ENCODE measurements at places on chromosomes 12 and 14.

GRCh38 chr14:64213086-64213485 lies 81.1 kb downstream of the ESR2 start:
- no peak for DNase-seq
- H3K27me3 ChIP-seq: no peaks in the 10 kb centered on the region
- no peaks in the 10 kb centered on the region for H3K4me1 ChIP-seq
- H3K36me3 ChIP-seq: peaks cover 43% of the 10 kb centered on the region
- H3K4me3 ChIP-seq: no peak overlapping the region
- no peak overlapping the region for H3K27ac ChIP-seq

GRCh38 chr14:78785265-78785664 lies 615.1 kb downstream of the NRXN3 start:
- H3K27me3 ChIP-seq: no peaks in the 10 kb centered on the region
- H3K36me3 ChIP-seq: no peaks in the 10 kb centered on the region
- H3K27ac ChIP-seq: no peak overlapping the region
- H3K4me3 ChIP-seq: no peak overlapping the region
- DNase-seq: no peak

- H3K4me1 ChIP-seq: no peaks in the 10 kb centered on the region
- no peak for DNase-seq
- no peak overlapping the region for H3K27ac ChIP-seq
- no peaks in the 10 kb centered on the region for H3K36me3 ChIP-seq
- H3K4me3 ChIP-seq: no peak overlapping the region
- no peaks in the 10 kb centered on the region for H3K27me3 ChIP-seq
These were observed 137.6 kb upstream of the PPFIA2 start for GRCh38 chr12:81896771-81897170.

GRCh38 chr12:2390850-2391390 lies 338.1 kb downstream of the CACNA1C start:
- H3K4me3 ChIP-seq: no peak overlapping the region
- peaks cover 8% of the 10 kb centered on the region for H3K27me3 ChIP-seq
- DNase-seq: no peak
- no peaks in the 10 kb centered on the region for H3K36me3 ChIP-seq

DNA sequence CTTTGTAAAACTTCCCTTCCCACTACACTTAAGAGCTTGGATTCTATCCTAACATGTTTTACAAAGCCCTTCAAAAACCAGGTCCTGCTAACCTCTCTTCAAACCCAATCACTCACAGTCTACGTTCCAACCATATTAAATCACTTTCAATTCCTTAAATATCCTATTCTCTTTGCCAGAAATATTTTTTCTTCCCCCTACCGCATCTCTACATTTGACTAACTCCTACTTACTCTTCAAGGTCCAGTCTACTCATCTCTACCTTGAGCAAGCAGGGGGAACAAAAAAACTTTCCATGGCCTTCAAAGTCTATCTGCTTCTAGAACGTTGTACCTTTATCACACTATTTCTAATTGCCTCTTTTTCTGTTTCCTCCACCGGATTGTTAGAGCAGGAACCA lies 6.1 kb downstream of the ERGIC2 start:
- H3K36me3 ChIP-seq: peaks cover 11% of the 10 kb centered on the region
- H3K4me1 ChIP-seq: peaks cover 23% of the 10 kb centered on the region
- H3K27me3 ChIP-seq: no peaks in the 10 kb centered on the region
- DNase-seq: no peak
- no peak overlapping the region for H3K4me3 ChIP-seq
- no peak overlapping the region for H3K27ac ChIP-seq

DNA sequence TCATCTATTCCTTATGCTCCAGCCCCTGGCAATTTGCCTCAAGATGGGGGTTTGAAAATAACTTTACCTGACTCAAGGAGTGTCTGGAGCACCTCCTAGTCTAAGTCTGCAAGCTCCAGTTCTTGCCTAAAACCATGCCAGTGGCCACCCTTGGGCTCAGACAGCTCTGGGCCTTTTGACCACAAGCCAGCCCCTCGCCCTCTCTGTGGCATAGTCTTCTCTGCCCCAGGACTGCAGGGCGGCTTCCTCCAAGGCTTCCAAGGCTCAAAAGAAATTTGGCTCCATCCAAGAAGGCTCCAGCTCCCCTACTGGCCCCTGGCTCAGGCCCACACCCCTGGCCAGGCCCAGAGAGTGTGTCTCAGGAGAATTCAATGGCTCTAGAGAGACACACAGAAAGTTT lies 14.8 kb downstream of the ACVRL1 start:
- no peak overlapping the region for H3K27ac ChIP-seq
- no peaks in the 10 kb centered on the region for H3K36me3 ChIP-seq
- H3K4me1 ChIP-seq: peaks cover 6% of the 10 kb centered on the region
- no peak for DNase-seq

GRCh38 chr12:21509768-21510167 lies 8.2 kb downstream of the GOLT1B start:
- H3K27ac ChIP-seq: peak overlapping the region; percentile 95
- no peak for DNase-seq
- no peaks in the 10 kb centered on the region for H3K27me3 ChIP-seq
- peak overlapping the region; percentile 82 for H3K4me3 ChIP-seq
- H3K36me3 ChIP-seq: peaks cover 55% of the 10 kb centered on the region

GRCh38 chr12:57613427-57614109 lies 2.3 kb downstream of the ARHGEF25 start:
- H3K27ac ChIP-seq: no peak overlapping the region
- H3K4me1 ChIP-seq: peaks cover 6% of the 10 kb centered on the region
- H3K36me3 ChIP-seq: peaks cover 3% of the 10 kb centered on the region
- peaks cover 54% of the 10 kb centered on the region for H3K27me3 ChIP-seq
- no peak overlapping the region for H3K4me3 ChIP-seq

DNA sequence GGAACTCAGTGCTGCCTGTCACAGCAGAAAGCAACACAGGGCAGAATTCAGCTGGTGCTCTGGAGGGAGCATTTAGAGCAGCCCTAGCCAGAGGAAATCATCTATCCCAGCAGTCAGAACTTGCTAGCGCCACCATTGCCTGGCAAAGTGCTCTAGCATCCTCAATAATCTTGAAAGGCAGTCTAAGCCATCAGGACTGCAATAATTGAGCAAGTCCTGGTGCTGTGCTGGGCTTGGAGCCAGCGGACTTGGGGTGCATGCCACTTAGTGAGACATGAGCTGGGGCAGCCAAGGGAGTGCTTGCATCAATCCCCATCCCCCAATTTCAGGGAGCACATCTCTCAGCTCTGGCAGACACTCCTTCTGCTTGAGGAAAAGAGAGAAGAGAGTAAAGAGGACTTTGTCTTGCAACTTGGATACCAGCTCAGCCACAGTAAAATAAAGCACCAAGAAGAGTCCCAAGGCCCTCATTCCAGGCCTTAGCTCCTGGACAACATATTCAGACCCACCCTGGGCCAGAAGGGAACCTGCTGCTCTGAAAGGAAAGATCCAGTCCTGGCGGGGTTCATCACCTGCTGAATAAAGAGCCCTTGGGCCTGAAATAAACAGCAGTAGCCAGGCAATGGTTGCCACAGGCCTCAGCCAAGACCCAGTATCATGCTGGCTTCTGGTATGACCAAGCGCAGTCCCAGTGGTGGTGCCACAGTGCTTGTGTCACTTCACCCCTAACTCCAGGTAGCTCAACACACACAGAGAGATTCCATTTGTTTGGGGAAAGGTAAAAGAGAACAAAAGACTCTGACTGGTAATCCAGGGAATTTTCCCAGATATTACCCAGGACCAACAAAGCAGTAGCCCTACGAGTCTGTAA lies 44.5 kb upstream of the ZDHHC17 start:
- no peak for DNase-seq
- no peak overlapping the region for H3K27ac ChIP-seq
- H3K4me1 ChIP-seq: no peaks in the 10 kb centered on the region
- H3K36me3 ChIP-seq: no peaks in the 10 kb centered on the region
- H3K27me3 ChIP-seq: peaks cover 6% of the 10 kb centered on the region
- no peak overlapping the region for H3K4me3 ChIP-seq

DNA sequence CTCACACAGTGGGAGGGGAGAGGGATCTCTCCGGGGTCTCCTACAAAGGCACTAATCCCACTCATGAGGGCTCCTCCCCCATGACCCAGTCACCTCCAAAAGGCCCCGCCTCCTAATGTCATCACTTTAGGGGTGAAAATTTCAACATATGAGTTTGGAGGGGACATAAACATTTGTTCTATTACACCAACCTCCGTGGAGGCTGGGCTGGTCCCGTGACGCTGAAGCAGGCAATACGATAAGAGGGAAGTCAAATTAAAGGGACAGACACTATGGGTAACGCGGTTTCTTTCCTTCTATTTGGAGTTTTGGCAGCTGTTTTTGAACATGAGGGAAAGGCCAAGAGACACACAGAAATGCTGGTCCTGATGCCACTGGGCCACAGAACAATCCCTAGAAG lies 175.7 kb upstream of the VASH1 start:
- no peak overlapping the region for H3K4me3 ChIP-seq
- no peak overlapping the region for H3K27ac ChIP-seq
- no peaks in the 10 kb centered on the region for H3K4me1 ChIP-seq
- H3K36me3 ChIP-seq: no peaks in the 10 kb centered on the region
- DNase-seq: no peak

DNA sequence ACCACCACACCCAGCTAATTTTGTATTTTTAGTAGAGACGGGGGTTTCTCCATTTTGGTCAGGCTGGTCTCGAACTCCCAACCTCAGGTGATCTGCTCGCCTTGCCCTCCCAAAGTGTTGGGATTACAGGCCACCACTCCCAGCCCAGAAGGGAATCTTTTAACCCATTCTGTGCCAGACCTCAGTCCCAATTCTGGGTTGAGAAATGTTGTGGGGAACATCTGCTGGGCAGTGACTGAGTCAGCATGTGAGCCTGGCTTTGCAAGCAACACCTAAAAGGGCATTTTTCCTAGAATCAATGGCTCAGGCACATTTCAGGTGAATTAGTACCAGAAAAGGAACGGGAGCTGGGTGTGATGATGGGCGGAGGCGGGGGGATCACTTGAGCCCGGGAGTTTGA lies 7.6 kb upstream of the SPATS2 start:
- no peak overlapping the region for H3K4me3 ChIP-seq
- no peak overlapping the region for H3K27ac ChIP-seq
- H3K36me3 ChIP-seq: no peaks in the 10 kb centered on the region
- no peak for DNase-seq
- H3K27me3 ChIP-seq: peaks cover 23% of the 10 kb centered on the region

- peaks cover 31% of the 10 kb centered on the region for H3K27me3 ChIP-seq
- H3K4me3 ChIP-seq: no peak overlapping the region
- no peak for DNase-seq
- no peak overlapping the region for H3K27ac ChIP-seq
- peaks cover 12% of the 10 kb centered on the region for H3K4me1 ChIP-seq
- H3K36me3 ChIP-seq: no peaks in the 10 kb centered on the region
These were observed 74.0 kb upstream of the MDM1 start for GRCh38 chr12:68406134-68406576.

- H3K4me1 ChIP-seq: no peaks in the 10 kb centered on the region
- no peak overlapping the region for H3K27ac ChIP-seq
- H3K4me3 ChIP-seq: no peak overlapping the region
- H3K27me3 ChIP-seq: no peaks in the 10 kb centered on the region
- DNase-seq: no peak
These were observed 362.8 kb downstream of the CACNA1C start for GRCh38 chr12:2415568-2415944.

- H3K27me3 ChIP-seq: no peaks in the 10 kb centered on the region
- H3K27ac ChIP-seq: no peak overlapping the region
- H3K36me3 ChIP-seq: no peaks in the 10 kb centered on the region
- no peaks in the 10 kb centered on the region for H3K4me1 ChIP-seq
- no peak overlapping the region for H3K4me3 ChIP-seq
- DNase-seq: no peak
These were observed 185.3 kb downstream of the TSPAN9 start for GRCh38 chr12:3262470-3262869.

- H3K4me1 ChIP-seq: peaks cover 22% of the 10 kb centered on the region
- no peak overlapping the region for H3K4me3 ChIP-seq
- no peak for DNase-seq
- no peak overlapping the region for H3K27ac ChIP-seq
- peaks cover 35% of the 10 kb centered on the region for H3K27me3 ChIP-seq
- peaks cover 3% of the 10 kb centered on the region for H3K36me3 ChIP-seq
These were observed 66.2 kb upstream of the DYRK2 start for GRCh38 chr12:67582238-67582834.

DNA sequence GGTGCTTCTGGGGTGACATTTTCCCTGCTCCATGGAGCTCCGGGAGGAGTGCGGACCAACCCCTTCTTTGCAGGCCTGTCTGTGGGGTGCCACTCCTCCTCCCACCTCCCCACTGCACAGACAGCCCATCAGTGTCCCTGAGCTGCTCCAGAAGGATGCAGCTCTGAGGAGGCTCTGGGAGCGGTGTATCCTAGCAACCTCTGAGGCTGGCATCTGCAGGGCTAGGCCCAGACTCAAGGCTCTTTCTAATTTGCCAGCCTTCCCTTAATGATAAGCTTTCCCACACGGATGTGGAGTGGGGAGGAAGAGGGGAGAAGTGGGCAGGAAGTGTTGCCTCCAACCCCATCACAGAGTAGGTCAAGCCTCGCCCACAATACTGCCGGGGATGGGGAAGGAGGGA lies 59.7 kb downstream of the CALM1 start:
- H3K4me3 ChIP-seq: no peak overlapping the region
- H3K27me3 ChIP-seq: peaks cover 3% of the 10 kb centered on the region
- no peaks in the 10 kb centered on the region for H3K36me3 ChIP-seq
- DNase-seq: no peak
- H3K4me1 ChIP-seq: no peaks in the 10 kb centered on the region
- no peak overlapping the region for H3K27ac ChIP-seq

DNA sequence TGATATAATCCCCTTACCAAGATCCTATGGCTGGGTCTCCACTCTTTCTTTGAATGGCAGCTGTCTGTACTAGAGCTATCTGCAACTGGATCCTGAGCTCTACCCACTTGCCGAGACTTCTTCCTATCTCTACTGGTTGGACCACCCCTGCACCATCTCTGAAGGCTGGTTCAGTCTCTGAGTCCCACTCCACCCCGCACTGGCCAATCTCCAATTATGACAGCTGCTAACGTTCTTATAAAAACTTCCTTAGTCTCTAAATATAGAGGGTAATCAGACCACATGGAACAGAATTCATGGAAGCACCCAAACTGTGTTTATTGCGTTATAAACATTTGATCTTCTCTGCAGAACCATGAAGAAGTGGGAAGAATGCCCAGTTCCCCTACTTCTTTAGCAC lies 186.6 kb upstream of the EEA1 start:
- no peak overlapping the region for H3K27ac ChIP-seq
- no peak overlapping the region for H3K4me3 ChIP-seq
- no peak for DNase-seq
- no peaks in the 10 kb centered on the region for H3K27me3 ChIP-seq
- H3K36me3 ChIP-seq: no peaks in the 10 kb centered on the region
- no peaks in the 10 kb centered on the region for H3K4me1 ChIP-seq

DNA sequence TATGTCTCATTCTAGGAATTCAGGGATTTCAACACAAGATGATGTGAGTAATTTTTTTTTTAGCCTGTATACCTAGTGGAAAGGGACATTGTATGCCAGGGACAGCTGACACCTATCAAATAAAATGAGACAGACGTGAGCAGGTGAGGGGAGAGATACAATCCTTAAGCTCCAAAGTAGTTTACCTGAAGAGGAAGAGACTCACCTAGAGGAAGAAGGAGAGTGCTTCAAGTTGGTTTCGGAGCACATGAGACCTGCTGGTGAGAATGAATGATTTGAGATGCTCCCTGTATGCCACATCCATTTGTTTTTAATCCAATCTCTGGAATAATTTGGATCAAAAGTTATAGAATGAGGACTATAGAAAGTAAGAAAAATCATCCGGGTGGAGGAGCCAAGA lies 915.4 kb upstream of the FBXO33 start:
- H3K36me3 ChIP-seq: no peaks in the 10 kb centered on the region
- H3K27ac ChIP-seq: no peak overlapping the region
- no peak for DNase-seq
- no peak overlapping the region for H3K4me3 ChIP-seq
